ENCODE measurements at places on chromosomes 11 and 22.

GRCh38 chr11:70796648-70797227 lies 398.4 kb downstream of the CTTN start:
- DNase-seq, result no peak

GRCh38 chr11:44770401-44770800 lies 43.6 kb downstream of the TSPAN18 start:
- no peak for DNase-seq

DNA sequence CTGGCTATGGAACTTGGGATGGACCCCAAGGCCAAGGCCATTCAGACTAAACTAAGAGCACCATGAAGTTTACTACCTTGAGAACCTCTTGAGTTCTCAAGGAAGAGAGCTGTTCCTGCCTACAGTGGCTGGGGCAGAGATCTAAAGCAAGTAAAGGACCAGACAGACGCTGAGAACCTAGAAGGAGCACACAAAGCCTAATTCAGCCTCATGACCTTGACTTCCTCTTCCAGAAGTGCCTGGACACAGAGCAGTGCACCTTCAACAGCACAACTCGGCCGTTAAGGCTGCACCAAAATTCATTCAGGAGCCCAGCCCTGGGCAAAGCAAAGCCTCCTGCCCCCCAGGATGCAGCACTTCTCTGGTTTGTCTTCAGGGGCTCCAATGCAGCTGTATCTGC lies 82.9 kb upstream of the AKIP1 start:
- DNase-seq, result no peak

GRCh38 chr11:78078218-78079167 lies 1.2 kb downstream of the NDUFC2 start:
- DNase-seq, result no peak

DNA sequence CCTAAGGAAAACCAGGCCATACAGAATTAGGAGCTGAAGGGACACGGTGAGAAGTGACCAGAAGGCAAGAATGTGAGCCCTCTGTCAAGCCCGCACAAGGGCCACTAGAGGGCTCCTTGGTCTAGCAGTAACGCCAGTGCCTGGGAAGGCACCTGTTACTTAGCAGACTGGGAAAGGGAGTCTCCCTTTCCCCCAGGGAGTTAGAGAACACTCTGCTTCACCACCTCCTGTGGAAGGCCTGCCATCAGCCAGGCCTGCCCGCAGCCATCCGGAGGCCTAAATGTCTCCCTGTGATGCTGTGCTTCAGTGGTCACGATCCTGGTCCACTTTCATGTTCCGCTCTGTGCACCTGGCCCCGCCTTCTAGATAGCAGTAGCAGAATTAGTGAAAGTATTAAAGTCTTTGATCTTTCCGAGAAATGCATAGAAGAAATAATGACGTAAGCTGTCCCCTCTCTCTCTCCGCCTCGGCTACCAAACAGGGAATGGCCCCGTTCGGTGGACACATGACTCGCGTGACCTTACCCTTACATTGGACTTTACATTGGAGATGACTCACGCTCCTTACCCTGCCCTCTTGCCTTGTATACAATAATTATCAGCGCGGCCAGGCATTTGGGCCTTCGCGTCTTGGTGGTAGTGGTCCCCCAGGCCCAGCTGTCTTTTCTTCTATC lies 10.7 kb upstream of the GSTP1 start:
- DNase-seq, result no peak

- DNase-seq, result no peak
These were observed 4.2 kb downstream of the MYRF start for GRCh38 chr11:61756452-61757212.

- DNase-seq, result no peak
These were observed 8.8 kb upstream of the RPL3 start for GRCh38 chr22:39327995-39328754.

GRCh38 chr11:77085652-77086051 lies 17.0 kb upstream of the OMP start:
- DNase-seq, result peak; percentile 1

DNA sequence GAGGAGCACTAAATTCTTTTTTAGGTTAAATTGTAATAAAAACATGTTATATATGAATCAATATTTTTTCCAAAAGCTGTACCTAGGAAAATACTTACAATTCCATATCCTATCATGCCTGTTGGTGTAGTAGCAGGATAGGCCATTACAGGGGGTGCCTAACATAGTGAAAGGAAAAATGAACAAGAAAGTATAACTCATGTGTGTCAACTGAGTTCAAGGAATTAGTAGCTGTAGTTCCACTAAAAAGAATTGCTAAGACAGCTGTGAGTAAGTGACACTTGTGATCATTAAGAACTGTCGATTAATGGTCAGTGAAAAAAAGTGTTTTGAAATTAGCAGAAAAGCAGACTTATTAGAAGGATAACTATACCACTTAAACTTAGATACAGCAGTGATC lies 92.4 kb downstream of the PICALM start:
- no peak for DNase-seq

DNA sequence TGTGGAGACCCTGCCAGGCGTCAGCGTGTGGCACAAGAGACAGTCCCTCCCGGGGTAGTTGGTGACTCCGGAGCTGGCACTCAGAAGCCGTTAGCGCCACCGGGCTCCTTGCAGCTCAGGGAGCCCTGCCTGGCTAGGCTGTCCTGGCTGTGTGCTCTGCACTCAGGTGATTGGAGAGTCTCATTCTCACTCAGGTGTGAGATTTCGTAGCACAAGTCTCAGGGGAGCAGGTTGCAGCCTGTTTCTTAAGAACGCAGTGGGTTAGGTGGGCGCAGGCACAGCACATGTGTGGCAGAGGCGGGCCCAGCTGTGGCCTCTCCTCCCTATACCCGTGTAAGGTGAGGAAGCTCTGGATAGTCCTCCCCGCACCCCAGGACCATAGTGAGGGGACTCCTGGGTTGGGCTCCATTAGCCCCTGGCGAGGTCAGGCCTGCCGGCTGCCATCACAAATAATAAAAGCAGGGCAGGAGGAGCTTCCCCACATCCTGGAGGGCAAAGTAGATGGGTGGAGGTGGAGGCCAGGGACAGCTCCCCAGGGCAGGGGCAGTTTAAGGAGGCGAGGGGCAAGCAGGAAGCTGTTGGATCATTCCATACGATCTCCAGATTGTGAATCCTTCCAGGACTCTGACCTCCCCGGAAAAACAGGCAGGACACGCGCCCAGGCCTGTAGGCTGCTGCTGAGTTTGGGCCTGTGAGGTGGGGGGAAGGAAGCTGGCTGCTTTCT lies 39.4 kb downstream of the SBF1 start:
- no peak for DNase-seq

DNA sequence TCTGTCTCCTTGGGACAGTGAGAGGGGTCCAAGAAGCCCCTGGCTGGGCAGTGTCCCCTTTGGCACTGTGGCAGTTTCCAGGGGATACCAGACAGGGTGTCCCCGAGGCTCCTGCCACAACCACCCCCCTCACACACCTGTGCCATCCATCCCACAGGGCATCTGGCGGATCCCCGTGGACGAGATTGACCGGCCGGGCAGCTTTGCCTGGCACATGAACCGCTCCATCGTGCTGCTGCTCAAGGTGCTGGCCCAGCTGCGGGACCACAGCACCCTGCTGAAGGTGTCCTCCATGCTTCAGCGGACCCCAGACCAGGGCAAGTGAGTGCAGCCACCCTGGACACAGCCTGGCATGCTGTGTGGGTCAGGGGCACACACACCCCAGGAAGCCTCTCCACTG lies 17.0 kb upstream of the SUSD2 start:
- no peak for DNase-seq

GRCh38 chr11:126007238-126007637 lies 55.4 kb downstream of the CDON start:
- no peak for DNase-seq

DNA sequence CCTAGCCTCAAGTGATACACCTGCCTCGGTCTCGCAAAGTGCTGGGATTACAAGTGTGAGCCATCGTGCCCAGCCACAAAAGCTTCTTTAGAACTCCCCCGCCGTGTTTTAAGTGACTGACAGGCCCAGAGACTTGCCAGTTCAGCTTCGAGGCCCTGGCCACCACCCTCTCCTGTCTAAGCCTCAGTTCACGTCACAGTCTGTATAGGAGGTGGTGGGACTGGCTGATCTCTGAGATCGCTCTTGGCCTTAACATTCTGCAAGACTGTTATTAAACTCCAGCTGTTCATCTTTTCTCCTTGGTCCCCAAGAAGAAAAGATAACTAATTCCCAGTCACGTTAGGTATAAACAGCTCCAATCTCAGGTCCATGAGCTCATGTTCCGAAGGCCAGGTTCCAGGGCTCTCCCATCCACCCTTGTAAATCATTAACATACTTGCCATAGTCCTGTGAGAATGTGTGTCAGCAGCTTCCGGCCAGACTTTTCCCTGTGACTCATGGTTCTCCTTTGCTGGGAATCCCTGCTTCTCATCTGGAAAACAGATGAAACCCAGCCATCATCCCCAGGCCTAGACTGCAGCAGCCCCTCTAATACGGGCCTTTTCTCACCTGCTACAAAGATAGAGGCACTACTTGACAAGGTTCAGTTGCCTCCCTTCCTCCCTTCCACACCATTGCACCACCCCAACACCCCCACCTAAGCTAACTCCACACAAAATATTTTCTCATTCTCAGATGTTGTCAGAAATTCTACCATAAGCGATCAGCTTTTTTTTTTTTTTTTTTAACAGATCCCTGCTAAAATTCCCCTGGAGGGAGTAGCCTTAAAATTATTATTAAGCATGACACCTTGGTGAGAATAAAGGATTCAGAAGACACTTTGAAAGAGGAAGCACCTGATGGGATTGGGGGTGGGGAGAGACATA lies 5.6 kb upstream of the KIAA0930 start:
- no peak for DNase-seq

- no peak for DNase-seq
These were observed 5.1 kb upstream of the APLP2 start for GRCh38 chr11:130064596-130064995.

DNA sequence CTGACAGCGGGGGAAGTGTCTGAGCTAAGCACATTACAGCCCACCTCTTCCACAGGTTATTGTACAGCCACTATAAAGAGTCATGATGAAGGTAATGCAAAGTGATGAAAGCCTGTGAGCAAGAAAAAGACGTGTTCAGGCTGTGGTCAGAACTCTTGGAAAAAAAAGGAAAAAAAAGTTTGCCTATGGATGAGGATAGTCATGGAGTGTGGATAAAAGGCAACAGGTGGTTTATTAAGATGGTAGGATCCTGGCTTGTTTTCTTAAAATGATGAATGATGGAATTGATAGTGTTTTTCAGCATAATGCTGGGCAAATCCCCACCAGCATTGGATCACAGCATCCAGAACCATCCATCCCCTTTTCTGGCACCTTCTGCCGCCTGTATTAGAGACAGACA lies 23.1 kb downstream of the UPB1 start:
- no peak for DNase-seq

GRCh38 chr11:71188886-71189767 lies 63.2 kb downstream of the SHANK2 start:
- DNase-seq, result no peak

- no peak for DNase-seq
These were observed 3.7 kb upstream of the MIEF1 start for GRCh38 chr22:39498368-39498767.

DNA sequence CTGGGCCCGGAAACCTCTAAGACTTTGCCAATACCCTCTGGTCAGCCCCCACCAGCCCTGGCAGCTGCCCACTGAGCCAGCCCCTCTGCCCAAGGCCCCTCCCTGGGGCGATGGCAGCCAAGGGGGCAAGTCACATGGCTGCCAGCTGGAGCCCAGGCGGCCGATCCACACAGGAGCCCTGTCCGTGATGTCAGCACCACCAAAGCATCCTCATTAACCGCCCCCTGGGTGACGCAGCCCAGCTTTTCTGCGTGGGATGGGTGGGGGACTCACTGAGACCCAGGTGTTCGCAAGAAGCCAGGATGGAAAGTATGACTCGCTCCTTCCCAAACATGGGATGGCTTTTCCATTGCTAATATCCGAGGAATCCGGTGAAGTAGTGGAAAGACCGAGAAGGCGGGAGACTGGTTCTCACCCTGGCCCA lies 46.6 kb upstream of the WNT7B start:
- no peak for DNase-seq

DNA sequence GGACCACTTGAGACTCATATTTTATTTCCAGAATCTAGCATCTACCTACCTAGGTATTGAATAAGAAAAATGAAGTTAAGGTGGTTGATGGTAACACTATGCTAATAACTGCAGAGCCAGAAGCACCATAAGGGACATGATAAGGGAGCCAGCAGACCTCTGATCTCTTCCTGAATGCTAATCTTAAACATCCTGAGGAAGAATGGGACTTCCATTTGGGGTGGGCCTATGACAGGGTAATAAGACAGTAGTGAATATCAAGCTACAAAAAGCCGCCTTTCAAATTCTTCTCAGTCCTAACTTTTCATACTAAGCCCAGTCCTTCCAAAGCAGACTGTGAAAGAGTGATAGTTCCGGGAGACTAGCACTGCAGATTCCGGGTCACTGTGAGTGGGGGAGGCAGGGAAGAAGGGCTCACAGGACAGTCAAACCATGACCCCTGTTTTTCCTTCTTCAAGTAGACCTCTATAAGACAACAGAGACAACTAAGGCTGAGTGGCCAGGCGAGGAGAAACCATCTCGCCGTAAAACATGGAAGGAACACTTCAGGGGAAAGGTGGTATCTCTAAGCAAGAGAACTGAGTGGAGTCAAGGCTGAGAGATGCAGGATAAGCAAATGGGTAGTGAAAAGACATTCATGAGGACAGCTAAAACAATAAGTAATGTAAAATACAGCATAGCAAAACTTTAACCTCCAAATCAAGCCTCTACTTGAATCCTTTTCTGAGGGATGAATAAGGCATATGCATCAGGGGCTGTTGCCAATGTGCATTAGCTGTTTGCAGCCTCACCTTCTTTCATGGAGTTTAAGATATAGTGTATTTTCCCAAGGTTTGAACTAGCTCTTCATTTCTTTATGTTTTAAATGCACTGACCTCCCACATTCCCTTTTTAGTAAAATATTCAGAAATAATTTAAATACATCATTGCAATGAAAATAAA lies 2.1 kb downstream of the HBB start:
- no peak for DNase-seq
